Activated T-helper 1 cell treated with Interleukin-2 at 50 U/mL for 16 hours (primary cell): ENCODE measurements at places on chromosomes 16 and 17.
A peak's percentile ranks its signal among the peaks of the same experiment; 100 is the strongest.

DNA sequence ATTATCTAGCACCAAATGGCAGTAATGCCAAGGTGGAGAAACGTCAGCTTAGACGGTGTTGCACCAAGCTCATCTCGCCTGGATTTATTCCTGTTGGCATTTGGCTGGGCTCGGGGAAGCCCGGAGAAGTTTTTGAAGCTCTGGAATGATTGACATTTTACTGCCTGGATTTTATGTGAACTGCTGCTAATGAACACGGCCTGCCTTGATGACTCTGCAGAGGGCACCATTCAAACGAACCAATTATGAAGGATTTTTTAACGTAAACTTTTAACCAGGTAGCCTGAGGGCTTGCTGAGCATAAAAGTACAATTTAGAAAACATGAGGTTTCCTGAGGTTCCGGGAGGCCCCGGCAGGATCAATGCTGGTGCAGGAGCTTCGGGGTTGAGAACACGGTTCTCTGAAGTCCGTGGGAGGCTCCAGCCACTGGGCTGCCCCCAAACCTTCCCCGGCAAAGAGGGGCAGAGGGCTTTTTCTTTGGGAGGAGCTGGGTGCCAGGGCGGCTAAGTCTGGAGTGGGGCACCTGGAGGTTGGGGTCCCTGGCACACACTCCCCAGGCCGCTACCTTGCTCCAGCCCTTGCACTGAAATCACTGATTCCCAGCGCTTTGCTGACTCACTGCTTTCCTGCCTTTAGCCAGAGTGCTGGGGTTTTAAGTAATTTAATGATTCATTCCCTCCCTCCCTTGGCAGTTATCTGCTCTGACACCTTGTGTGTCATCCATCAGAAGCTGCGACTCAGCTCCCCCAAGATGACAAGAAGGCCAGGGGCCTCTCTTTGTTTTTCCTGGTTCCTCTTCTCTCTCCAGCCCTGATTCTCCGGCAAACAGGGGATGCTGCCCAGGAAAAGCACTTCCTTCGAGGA lies 161.2 kb upstream of the IRX3 start:
- DNase-seq, result no peak

GRCh38 chr17:78737332-78737731 lies 44.7 kb downstream of the CYTH1 start:
- no peak for DNase-seq

DNA sequence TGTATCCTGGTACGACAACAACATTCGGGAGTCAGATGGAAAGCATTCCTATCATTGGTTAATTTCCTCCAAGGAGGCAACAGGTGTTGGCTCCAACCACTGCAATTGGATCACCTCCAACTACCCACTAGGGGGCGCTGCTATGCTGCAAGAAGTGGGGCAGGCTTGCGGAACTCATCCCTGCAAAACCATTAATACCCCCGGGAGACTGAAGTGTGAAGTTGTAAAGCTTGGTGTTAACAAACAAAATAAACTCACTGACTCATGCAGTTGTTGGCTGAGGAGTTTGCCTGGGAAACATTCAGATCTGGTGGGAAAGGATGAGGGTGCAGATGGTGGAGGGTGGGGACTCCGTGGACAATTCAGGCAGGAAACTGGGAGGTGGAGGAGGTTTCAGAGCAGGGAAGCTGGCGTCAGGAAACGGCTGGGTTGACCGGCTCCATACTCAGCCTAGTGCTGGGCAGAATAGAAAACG lies 84.9 kb downstream of the HS3ST2 start:
- peak; percentile 7 for DNase-seq

DNA sequence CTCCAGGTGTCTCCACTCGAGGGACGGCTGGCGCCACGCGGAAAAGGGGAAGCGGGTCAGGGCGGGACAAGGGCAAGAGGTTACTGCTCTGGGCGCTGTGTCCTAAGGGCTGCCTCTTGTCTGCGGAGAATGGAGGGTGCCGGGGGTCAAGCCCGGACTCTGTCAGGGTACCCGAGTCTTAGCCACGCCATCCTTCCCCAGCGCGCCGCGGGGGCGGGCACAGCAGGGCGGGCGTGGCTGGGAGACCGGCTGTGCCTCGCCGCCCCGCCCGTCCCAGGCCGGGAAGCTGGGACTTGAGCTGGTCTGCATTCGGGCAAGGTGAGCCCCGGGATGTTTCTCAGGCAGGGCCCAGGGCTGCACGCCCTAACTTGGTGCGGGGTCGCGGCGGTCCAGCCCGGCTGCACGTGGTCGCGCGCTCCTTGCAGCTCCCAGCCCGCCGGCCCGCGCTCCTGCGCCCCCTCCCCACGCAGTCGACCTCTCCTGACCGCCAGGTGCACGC lies 6.2 kb upstream of the ACTG1 start:
- no peak for DNase-seq

GRCh38 chr17:60231234-60231633 lies 81.5 kb downstream of the CA4 start:
- DNase-seq, result no peak

- no peak for DNase-seq
Measured at GRCh38 chr17:71934520-71934919, 186.3 kb upstream of the SOX9 start.

DNA sequence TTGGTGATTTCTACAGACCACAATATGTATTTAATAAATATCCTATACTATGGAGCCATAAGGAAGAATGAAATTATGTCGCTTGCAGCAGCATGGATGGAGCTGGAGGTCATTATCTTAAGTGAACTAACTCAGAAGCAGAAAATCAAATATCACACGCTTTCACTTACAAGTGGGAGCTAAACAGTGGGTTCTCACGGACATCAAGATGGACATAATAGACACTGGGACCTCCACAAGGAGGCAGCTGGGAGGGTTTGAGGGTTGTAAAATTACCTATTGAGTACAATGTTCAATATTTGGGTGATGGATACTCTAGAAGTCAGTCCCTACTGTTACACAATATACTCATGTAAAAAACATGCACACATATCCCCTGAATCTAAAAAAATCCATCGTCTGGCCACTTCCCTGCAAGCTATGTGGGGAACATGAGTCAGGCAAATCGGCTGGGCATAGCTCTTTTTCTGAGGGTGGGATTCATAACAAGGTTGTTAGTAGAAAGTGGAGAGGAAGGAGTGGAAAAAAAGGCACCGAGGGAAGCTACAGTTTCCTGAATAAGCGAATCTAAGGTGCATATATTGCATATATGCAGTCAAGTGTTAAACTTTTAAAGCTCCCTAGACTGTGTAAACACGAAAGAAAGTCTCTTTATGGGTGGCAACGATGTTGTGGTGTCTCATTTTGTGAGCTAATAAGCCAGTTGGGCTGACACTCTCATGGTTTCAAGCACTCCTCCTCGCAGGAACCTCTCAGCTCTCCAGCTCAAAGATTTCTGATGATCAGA lies 135.2 kb upstream of the CPHXL start:
- DNase-seq, result no peak

GRCh38 chr17:46264456-46265198 lies 30.3 kb upstream of the LRRC37A start:
- no peak for DNase-seq

DNA sequence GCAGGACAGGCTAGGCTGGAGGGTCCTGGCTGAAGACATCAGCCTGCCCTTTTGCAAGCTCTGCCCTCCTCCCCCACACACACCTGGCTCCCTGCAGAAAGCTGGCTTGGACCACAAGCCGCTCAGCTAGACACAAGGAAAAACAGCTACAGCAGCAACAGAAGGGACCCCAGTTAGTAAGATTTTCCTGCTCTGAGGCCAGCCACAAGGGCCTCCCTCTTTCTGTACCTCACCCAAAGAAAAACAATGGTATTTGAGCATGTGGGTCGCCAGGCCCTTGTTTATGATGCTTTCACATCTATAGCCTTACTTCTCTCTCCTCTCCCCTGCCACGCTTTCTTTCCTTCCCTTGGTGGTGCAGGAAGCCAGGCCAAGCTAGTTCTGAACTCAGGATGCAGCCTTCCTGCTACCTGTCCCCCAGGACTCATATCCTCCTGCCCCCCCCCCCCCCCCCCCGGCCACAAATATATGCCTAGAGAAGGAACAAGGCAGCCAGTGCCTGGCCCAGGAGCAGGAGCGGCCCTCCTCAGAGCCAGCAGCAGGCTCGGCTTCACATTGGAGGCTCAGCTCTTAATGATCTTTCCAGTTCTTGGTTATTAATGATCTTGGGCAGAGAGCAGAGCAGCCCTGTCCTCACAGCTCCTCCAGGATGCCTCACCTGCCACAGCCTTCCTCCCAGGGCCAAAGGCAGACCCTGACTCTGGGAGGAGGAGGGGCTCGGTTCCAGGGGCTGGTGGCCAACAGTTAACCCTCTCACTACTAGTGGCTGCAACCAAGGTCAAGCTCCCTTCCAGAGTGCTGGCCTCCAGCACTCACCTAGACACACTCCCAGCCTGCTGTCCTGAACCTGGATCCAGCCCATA lies 19.5 kb downstream of the GRIN2C start:
- DNase-seq, result no peak

- DNase-seq, result no peak
Measured at GRCh38 chr17:1180958-1181752, 1.4 kb upstream of the ABR start.

- DNase-seq, result no peak
Measured at GRCh38 chr17:50631195-50631907, 3.3 kb upstream of the ABCC3 start.

DNA sequence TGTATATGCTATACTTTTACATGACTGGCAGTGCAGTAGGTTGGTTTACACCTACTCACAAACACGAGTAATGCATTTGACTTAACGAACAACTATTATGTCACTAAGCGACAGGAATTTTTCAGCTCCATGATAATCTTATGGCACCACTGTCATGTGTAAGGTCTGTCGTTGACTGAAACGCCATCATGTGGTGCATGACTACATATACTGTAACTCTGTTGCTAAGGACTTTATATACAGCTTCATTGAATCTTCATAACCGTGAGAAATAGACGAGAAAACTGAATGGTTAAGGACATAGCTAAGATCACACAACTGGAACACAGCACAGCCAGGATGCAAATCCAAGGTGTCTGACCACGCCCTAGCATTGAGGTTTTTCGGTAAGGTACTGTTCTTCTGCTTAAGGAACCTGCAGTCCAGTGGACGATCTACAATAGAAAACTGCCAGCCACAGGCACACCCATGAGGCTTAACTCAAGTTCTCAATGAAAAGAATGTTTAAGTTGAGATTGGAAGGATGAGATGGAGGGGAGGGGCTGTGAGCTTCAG lies 3.3 kb downstream of the CFAP20 start:
- DNase-seq, result no peak

- no peak for DNase-seq
Measured at GRCh38 chr16:57284209-57284951, at the start of gene PLLP. TSS of gene PLLP (minus strand) at chr16:57284672. CDS start at chr16:57284540, 132 bp downstream.

DNA sequence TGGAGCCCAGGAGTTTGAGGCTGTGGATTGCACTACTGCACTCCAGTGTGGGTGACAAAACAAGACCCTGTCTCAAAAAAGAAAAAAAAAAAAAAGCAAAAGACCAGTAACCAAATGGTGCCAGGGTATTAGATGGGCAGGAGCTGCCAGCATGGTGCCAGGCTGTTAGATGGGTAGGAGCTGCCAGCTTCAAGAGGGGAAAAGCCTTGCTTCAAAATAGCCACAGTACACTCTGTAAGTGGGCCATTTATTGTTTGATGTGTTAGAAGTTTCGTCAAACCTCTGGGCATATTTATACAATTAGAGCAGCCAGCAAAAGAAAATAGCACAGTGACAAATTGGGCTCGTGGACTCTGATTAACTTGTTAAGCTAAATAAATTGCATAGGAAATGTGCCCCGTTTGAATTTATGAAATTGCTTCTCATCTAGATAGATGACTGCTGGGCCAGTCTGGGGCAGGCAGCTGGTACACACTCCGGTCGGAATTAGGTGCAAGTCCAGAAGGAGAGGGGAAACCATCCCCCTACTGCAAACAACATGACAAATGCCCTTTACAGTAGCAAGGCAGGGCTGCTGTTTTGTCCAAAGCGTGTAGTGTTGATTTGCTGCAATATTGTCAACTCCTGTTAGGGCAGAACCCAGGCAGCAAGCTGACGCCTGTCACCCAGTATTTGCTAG lies 126.3 kb upstream of the IRX3 start:
- no peak for DNase-seq

DNA sequence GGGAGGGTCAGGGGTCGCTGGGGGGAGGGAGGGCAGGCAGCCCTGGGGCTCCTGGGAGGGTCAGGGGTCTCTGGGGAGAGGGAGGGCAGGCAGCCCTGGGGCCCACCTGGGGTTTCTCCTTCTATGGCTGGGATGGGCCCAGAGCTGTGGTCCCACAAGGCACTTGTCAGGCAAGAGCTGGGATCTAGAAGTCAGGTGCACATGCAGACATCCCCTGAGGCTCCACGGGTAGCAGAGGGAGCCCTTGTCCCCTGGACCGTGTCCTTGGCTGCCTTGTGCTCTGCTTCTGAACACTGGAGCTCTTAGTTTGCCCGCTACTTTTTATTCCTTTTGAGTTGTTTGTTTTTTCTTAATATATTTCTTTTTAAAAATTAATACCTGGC lies 1.8 kb downstream of the TUBB3 start:
- DNase-seq, result no peak

DNA sequence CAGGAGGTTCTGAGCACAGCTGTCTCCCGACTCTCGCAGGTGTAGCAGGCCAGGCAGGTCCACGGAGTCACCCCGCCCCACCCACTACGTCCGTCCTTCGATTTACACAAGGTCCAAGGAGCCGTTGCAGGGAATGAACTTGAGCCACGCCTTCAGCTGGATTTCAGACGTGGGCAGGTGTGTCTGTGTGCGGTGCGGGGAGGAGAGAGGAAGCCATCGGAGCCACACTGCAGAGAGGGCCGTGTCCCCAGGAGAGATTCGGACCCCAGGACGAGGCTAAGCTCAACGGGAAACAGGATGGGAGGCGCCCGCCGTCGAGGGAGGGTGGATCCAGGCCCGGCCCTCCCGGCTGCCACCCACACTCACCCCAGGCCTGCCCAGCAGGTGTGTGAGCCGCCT lies 50.3 kb downstream of the RPH3AL start:
- DNase-seq, result no peak
